ENCODE measurements at places on chromosomes 3 and 15.

DNA sequence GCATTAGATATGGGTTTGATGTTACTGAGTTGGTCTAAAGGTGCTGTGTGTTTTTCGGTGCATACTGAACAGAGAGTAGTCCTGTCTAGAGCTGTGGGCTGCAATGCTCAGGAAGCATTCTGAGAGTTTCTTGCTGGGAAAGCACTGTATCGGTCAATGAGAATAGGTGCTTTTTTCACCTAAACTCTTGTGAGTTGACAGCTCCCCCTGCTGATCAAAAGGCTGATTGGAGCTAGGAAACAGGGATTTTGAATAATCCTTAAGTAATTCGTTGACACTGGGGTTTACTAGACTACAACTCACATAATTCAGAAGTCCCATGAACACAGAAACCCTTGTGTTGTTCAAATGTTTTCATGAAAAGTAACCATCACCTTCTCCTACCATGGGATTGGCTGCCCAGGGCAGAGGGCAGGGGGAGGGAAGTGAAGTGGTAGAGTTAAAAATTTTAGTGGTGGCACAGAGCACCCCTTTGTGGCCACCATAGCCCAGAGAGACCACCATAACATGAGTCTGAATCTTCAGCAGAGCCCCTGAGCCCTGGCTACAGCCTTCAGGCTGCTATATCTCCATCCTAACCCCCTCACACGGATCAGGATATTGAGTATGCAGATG lies 13.0 kb upstream of the MANF start:
- peak; percentile 51 for DNase-seq

DNA sequence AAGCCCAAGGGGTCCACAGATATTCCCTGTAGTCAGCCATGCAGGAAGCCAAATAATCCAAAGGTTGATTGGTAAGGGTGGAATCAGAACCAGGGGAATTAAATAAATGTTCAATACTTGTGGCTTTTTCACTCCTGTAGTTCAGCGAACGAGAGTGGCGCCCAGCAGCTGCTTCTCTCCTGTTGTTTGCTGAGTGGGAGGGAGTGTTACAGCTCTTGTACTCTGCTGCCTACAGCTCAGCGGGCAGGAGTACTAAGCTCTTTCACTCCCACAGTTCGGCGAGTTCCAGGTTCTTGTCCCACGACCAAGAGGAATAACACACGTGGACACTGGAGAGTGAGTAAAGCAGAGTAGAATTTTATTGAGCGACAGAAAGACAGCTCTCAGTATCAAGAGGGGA lies 105.9 kb downstream of the MOBP start:
- no peak for DNase-seq

GRCh38 chr3:183576487-183577107 lies 21.1 kb upstream of the KLHL6 start:
- DNase-seq: no peak

GRCh38 chr15:56835718-56836171 lies 82.7 kb upstream of the TCF12 start:
- DNase-seq: no peak
